ENCODE measurements at places on chromosomes 16 and 17.

DNA sequence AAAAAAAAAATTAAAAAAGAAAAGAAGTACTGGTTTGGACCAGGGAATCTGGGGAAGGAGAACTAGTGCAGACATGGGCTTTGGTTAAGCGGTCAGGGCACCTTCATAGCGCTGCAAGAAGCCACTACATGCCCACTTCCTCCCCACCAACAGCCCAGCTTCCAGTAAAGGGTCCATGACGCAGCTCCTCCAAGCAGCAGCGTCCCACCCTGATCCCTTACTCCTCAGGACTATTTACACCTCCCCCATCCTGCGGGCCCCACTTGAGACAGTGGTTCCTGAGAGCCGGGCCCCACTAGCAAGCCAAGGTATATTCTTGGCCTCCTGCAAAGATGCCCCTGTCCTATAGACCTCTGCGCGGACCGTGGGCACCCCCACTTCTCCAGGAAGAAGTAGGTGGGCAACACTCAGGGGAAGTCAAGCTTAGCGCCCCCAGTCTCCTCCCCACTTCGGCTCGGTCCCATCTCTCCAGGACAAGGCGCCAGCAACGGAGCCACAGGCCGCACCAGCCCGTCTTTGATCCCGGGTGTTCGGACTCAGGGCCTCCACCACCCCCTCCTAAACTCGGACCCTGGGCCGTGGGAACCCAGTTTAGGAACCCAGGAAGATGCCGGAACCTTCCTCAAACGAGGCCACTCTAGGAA lies 913 bp upstream of the PRR14 start:
- no peak for DNase-seq

DNA sequence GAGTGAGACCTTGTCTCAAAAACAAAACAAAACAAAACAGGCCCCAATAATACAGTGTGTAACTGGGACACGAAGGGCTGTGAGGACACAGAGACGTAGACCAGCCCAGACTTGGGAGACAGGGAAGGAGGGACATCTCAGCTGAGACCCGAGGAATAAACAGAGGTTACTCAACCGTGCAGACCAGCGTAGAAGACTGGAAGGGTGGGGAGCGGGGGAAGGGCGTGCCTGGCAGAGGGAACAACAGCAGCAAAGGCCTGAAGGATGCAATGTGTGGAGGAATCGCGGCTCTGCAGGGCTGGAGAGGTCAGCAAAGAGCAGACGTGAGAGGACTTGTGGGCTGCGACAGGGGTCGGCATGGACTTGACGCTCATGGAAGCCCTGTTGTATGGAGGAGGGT lies 11.6 kb upstream of the CES4A start:
- no peak for DNase-seq

- DNase-seq: no peak
Observed at GRCh38 chr17:2299756-2300155, 3.8 kb downstream of the SMG6 start.

DNA sequence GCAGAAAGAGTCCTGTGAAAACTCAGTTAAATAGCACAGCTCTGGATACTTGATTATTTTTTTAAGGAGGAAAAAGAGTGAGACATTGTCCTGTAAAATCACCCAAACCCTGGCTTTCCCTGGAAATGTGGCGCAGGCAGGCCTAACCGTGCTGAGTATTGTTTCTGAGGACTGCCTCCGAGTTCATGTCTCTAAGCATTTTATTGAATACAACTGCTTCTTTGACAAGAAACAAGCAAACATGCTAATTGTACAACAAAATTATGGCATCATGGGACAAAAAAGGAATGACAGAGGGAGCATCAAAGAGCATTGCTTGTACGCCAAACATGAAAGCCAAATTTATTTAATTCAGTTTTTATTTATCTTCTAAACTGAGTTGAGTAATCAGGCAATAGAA lies 64.5 kb upstream of the HSBP1 start:
- no peak for DNase-seq

DNA sequence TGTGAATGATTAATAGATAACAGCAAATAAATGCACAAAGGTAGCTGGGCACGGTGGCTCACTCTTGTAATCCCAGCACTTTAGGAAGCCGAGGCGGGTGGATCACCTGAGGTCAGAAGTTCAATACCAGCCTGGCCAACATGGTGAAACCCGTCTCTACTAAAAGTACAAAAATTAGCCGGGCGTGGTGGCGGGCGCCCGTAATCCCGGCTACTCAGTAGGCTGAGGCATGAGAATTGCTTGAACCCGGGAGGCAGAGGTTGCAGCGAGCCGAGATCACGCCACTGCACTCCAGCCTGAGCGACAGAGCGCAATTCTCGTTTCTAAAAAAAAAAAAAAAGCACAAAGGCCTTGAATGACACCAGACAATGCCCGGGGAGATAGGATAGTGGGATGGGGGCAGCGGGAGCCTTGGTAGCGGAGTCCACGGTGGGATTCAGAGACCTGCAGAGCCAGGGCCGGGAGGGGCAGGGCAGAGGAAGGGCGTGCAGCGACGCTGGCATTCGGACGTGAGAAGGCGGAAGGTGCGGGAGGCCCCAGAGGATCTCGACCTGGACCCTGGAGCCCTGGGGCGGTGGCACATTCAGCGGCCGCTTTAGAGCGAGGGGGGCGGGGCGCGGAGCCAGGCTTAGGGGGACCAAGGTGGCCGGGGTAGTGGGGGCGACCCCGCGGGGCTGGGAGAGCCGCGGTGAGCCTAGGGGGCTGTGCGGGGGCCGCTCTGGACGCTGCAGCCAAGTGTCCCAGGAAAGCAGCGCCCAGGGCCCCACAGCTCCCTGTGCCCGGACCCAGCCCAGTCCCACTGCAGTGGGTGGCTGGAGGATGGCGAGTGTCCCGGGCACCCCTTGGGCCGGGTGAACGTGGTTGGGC lies 999 bp upstream of the FLYWCH2 start:
- DNase-seq: peak; percentile 41

DNA sequence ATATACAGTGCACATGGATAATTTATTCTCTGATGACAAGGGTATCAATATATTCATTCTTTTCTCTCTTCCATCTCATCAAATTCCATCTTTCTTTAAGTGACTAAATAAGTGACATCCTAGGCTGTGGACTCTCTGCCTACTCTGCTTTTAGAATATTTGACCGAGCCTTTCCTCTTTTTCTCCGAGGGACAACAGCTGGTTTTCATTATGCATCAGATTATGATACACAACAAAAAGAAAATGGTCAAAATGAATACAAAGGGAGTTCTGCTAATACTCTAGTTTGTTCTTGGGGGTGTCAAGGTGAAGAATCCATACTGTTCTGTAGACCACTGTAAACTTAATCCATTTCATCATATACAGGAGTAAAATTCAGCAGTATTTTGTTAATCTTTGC lies 942.6 kb downstream of the KCNJ2 start:
- DNase-seq: no peak

GRCh38 chr16:17962726-17963125 lies 373.8 kb downstream of the NPIPA8 start:
- DNase-seq: no peak

DNA sequence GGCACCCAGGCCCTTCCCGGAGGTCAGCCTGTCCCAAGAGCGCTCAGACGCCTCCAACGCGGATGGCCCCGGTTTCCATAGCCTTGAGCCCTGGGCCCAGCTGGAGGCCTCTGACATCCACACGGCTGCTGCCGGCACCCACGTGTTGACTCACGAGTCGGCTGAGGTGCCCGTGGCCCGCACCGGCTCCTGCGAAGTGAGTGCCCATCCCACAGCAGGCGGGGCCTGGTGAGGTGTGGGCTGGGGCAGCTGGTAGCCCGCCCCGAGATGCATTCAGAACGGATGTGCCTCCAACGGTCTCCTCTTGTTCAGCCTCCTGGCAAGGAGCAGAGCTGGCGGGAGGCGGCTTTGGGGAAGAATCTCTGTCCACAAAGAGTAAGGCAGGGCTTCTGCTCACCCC lies 2.7 kb downstream of the WDR90 start:
- no peak for DNase-seq

- DNase-seq: no peak
Observed at GRCh38 chr17:78966910-78967600, 12.7 kb downstream of the LGALS3BP start.

GRCh38 chr16:30533748-30534367 lies 800 bp downstream of the ZNF747 start:
- peak; percentile 17 for DNase-seq

- no peak for DNase-seq
Observed at GRCh38 chr16:84600343-84601229, 17.3 kb downstream of the COTL1 start.

DNA sequence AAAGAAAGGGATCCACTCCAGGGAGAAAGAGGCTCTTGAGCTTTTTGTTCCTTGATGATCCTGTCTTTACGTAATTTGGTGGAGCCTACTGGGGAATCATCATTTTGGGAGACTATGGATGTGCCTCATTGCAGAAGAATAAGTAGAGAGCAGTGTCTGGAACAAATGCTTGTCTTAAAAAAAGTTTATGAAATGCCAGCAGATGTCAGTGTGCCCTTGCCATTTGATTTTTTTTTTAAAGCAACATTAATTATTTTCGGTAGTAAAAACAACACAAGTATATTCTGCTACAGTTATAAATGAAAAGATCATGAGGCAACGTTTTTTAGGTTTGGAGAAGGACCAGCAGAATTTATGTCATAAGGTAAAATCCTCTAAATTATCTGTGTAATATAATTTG lies 934.8 kb upstream of the EEF2KMT start:
- no peak for DNase-seq

- DNase-seq: no peak
Observed at GRCh38 chr17:75588596-75589011, 1.0 kb downstream of the MYO15B start.

DNA sequence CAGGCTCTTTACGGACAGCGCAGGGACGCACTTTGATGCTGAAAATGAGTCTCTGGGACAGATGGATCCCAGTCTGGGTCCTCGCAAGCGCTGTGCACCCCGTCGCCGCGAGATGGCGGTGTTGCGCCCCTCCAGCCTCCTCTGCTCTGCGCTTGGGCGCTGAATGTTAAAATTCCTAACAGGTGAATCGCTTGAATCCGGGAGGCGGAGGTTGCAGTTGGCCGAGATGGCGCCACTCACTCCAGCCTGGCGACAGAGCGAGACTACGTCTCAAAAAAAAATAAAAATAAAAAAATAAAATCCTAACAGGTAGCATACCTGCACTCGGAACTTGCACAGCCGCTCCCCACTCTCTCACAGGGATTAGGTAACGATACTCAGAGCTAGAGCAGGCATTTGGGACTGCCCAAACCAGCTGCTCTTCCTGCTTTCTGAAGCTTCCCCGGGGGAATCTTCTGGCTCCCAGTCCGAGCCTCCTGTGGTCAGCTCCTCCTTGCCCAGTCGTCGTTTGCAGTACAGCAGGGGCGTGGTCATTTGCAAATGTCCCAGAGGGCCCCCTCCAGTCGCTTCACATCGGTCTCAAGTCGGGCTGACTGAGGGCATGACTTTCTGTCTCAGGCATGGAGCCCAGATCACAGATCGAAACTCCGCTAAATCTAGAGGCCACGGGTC lies 26.2 kb upstream of the OSGIN1 start:
- DNase-seq: peak; percentile 91

DNA sequence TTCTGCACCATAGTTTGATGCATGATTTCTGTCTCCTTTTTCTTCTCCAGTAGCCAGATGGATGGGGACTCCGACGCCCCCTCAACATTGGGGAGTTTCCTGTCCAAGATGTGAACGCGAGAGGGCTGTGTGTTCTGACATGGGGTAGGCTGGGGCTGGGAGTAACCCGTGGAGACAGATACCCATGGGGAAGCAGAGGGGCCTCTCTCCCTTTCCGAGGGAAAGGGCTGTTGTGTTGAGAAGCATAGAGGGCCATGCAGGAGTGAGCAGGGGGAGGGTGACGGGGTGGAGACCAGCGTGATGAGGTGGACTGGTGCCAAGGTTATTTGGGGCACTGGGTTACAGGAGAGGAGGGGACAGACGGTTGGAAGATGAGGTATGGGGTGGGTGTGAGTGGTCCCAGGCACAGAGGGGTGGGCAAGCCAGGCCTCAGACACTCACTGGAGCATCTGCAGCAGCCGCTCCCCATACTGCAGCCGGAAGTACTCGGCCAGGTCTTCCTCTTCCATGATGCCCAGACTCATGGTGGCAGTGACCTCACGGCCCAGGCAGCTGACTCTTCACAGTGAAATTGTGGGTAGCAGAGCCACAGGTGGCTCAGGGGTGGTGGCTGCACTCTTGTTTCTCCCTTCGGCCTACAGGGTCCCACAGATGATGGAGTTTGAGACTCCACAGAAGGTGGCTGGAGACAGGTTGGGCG lies 400 bp downstream of the CCDC42 start:
- DNase-seq: no peak

- peak; percentile 62 for DNase-seq
Observed at GRCh38 chr17:76558198-76559095, 18.6 kb downstream of the PRCD start.

DNA sequence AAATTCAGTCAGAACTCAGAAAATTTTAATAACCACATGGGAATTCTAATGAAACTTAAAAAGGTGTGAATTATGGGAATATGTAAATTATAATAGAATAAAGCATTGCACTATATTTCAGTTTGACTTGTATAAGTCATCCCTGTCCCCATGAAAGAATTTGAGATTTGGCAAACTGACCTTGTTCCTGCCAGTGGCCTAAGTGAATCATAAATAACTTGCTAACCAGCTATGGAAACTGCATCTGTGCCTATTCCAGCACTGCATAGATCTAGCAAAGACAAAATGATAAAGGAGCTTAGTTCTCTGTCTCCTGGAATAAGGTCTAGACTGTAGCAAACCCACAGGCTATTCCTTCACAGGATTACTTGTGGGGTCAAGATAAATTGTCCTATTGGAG lies 106.8 kb upstream of the NOG start:
- no peak for DNase-seq

- DNase-seq: no peak
Observed at GRCh38 chr16:55527885-55528284, 19.0 kb downstream of the LPCAT2 start.

Measured in ELR (cell line).